ENCODE measurements at places on chromosomes 4 and X.
A peak's percentile ranks its signal among the peaks of the same experiment; 100 is the strongest.

GRCh38 chrX:136147976-136148375 lies 643 bp downstream of the FHL1 start:
- DNase-seq, result no peak

- no peak for DNase-seq
Observed at GRCh38 chrX:1221296-1221845, 8.9 kb upstream of the CRLF2 start.

DNA sequence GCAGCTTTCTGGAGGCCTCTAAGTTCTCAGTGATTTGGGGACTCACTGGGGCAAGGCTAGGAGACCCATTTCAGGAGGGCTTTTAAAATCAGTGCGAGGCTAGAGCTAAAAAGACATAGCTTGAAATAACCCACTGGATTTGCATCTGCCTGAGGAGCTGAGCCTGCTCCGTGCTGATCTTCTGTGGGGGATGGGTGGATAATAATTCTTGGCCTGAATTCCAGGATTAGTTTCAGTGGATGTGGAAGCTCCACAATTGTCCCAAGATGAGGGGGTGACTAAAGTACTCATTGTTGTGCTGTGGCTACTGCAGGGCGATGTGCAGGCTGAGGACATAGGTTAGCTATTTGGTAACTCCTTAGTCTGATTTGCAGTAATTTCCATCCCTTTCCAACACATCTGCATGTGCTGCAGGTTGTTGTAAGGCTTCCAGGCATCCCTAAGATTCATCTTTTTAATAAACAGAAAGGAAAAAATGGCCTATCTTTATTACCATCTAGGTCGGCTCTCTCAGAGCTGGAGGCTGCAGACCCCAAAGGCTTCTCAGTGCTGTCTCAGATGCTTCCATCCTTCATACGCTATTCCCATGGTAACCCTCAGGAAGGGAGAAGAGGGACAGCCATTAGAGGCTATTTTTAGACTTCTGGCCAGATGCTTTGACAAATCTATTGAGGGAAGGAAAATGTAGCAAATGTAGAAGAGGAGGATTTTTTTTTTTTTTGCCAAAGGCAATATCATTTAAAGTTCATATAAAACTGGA lies 63.4 kb downstream of the GRXCR1 start:
- DNase-seq, result no peak

DNA sequence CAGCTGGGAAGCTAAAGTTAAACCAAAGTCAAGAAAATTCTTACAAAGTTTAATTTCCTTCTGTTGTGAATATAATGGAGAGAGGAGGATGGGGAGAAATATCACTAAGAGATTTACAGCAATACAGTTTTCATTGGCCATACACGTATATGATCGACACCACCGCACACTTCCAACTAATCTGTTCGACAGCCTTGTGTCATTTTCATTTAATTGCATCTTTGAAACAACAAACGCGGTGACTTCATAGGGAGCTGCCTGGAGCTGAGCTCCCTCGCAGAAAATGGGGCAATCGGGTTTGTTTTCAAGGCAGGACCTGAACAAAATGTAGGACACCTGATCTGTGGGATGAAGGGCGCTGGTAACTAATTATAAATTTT lies 1.3 kb downstream of the PTPN13 start:
- DNase-seq, result no peak

GRCh38 chrX:56764153-56764974 lies 35.3 kb downstream of the NBDY start:
- peak; percentile 93 for DNase-seq

DNA sequence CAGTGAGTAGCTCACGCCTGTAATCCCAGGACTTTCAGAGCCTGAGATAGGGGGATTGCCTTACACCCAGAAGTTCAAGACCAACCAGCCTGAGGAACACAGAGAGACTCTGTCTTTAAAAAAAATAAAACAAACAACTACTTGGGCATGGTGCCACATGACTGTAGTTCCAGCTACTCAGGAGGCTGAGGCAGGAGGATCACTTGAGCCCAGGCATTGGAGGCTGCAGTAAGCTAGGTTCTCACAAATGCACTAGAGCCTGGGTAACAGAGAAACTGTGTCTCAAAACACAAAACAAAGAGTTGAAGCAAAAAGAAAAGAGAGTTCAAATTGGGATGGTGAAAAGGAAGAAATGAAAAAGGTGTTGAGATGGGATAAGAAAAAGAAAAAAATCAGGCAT lies 10.8 kb downstream of the CAMK2D start:
- DNase-seq, result no peak

GRCh38 chr4:181908168-181908567 lies 335.0 kb upstream of the TENM3 start:
- DNase-seq, result no peak

GRCh38 chrX:101164766-101165590 lies 54.6 kb upstream of the DRP2 start:
- no peak for DNase-seq

DNA sequence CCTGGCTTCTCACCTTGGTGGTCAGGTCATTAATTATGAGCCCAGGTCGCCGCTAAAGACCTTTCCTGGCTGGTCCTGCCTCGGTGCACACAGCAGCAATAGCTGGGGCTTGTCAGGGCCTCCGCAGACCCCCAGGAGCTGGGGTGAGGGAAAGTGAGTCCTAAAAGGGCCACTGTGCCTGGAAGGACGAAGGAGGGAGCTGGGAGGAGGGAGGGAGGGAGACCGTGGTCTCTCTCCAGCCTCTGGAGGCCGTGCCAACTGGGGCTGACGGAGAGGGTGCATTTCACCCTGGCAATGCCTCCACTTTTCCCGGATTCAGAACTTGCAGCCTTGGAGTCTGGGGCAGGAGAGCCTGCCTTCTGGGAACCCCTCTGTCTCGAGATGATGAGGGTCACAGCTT lies 60.4 kb downstream of the CRLF2 start:
- no peak for DNase-seq

DNA sequence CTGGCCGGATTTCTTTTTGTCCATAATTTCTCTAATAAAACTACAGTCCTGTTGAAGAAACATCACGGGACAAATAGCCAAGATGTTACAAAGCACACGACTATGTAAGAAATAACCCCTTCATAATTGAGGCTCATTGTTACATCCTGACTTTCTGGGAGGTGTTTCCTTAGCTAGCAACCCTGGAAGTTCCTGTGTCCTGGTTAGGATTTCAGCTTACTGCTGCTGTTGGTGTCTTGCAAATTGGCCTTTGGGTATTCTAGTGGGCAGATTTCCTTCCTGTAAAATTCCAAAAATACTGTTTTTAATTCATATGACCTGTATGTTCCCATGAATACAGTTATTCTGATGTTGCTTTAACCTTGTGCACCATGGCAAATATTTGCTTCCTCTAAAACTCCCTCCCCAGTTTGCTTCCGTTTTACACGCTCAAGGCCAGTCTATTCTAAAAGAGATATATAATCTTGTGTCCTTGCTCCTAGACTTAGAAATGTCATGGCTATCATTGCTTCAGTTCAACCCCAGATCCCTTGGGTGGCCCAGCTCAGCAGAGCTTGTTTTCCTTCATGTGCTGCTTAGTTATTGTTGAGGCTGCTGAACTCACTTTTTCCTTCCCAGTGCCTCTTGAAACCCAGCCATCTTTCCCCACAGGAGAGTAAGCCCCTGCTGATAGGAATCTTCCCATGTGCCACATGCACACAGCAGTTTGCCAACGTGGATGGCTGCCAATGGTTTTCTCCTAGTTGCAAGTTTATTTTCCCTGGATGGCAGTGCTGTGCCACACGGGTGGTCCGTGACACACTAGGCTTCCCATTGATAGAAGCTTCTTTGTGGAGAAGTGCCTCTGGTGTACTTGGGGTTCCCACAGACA lies 75.8 kb downstream of the TSPAN7 start:
- no peak for DNase-seq

DNA sequence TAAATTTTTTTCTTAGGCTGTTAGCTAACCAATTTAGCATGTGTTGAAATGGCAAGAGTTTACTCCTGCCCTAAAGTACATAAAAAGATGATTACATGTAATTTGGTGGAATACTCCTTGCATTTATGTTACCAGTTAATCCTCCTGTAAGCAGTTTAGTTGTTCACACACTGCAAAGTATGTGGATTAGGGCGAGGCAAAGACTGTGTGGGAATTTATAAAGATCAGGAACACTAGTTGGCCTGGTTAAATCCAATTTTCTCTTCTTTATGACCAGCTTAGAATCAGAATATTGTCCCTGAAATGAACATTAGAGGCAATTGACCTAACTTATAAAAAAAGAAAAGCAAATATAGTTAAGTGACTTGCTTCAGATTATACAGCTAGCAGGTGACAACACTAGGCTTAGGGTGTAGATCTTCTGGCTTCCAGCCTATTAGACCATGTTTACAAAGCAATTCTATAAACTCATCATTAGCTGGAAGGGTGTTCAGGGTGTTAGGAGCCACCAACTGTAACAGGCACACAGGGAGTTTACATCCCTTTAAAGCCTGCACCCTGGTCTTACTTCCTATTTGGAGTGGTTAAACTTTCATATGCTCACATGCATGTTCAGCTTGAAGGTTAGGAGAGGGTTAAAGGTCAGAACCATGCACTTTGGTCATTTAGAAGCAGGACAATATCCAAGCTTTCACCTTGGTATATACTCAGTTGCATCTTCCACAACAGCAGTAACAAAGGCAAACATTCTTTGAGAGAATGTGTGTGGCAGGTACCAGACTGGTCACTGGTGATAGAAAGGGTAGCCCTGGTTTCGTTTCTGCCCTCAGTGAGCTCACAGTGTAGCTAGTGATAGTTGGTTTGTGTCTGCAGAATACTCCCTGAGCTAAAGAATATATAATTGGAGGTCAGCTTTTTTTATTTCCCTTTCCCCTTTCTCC lies 72.6 kb downstream of the GC start:
- no peak for DNase-seq

- no peak for DNase-seq
Observed at GRCh38 chrX:115147220-115147619, 42.0 kb upstream of the RBMXL3 start.

Measured in vagina (tissue), 2 donors.